ENCODE measurements at places on chromosomes 7 and 10.

DNA sequence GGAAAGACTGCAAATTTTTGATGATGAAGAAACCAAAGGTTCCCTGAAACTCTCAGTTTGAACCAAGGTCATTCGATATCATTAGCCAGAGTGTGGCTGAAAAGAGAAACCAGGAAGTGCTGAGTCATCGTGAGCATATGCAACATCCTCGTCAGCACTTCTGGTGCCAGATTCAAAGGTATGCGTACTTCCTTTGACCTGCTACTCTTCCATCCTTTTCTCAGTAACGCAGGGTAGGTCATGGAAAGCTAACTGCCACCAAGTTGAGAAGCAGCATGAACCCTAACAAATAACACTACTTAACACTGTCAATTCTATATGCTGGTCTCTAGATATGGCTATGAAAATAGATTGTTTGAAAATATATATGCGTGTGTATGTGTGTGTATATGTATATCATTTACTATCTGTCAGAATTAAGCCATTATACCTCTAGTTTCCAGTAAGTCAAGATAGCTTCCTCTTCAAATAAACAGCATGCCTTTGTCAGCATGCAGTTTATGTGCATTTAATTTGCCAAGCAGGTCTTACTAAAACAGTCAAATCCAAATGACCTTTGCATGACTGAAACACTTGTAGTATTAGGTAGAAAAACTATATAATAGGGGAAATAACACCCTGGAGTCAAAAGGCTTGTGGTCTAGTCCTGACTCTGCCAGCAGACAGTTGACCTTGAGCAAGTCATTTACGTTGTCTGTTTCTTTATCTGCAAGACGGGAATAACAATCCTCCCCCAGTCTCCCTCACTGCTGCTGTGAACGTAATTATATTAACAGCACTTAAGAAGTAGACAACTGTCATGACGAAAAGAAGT lies 26.4 kb downstream of the CDK6 start:
- DNase-seq: peak; percentile 68

- DNase-seq: no peak
These were observed 19.5 kb upstream of the ITGB8 start for GRCh38 chr7:20310963-20311742.

- DNase-seq: no peak
These were observed 13.2 kb downstream of the EPHA1 start for GRCh38 chr7:143395187-143396149.

DNA sequence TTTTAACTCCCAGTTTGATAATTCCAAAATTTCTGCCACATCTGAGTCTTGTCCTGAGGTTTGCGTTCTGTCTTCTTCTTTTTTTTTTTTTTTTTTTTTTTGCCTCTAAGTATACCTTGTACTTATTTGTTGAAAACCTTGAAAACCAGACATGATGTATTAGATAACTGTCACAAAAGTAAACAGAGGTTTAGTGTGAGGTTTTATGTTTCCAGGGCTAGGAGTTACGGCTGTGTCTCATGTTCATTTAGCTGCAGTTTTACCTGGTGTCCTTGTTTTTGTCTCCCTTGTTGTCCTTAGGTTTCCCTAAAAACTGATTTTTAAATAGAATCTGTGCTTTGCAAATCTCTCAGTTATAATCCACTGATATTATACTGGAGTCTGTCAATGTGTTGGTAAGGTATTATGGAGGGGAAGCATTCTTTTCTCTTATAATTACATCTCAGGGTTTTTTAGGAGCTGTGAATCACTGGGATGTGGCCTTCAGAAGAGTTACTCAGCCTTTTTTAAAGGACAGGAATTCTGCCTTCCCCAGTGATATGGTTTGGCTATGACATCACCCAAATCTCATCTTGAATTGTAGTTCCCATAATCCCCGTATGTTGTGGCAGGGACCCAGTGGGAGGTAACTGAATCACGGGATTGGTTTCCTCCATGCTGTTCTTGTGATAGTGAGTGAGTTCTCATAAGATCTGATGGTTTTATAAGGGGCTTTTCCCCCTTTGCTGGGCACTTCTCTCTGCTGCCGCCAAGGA lies 95.0 kb downstream of the CDCA7L start:
- no peak for DNase-seq

DNA sequence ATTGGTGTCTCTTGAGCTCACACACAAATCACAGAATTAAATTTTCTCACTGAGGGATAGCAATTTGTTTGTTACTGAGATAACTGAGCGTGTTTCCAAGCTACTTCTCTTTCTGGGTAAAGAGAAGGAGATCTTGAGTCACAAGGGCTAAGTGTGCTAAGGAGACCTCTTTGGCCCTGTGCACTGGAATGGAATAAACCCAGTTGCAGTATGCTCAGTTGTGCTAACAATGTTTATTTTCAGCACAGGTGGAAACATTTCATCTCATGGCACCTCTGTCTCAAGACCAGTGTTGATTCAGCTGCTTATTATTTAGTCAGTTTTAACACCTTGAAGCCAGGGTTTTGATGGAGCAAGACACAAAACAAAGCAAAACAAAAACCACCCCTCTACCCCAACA lies 22.5 kb upstream of the UBE2H start:
- no peak for DNase-seq

GRCh38 chr7:22586101-22586785 lies 86.3 kb upstream of the STEAP1B start:
- DNase-seq: no peak

DNA sequence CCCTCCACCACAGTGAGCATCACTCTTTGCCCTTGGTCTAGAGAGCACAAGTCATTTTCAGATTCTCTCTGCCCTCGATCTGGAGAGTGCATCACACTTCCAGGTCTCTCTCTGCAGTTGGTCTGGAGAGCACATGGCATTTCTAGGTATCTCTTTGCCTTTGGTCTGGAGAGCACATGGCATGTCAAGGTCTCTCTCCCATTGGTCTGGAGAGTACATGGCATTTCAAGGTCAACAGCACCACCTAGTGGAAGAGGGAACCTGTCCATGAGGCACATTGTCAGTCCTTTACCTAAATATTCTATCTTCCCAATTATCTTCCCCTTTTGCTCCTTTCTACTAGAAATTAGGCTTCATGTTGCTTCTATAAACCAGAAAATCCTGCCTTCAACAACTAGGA lies 1139.4 kb downstream of the XPNPEP1 start:
- DNase-seq: no peak

All from CD4-positive, alpha-beta memory T cell (primary cell).